ENCODE measurements at places on chromosomes 12 and 14.

GRCh38 chr14:56199095-56199981 lies 81.1 kb downstream of the PELI2 start:
- DNase-seq = no peak

DNA sequence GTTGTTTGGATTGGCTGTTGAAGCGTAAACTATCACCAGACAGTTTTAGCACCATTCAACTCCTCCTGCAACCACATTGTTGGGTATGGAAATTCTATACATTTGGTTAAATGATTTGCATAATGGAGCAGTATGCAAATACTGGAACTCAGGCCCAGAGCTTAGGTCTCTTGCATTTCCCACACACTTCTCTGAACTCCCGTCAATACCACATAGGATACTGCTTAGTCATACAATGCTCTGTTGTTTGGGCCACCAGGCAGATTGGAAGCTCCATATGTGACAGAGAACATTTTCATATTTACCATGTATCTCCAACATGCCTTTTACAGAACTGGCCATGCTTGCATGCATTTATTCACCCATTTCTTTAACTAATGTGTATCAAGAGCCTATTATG lies 78.0 kb downstream of the IFNG start:
- no peak for DNase-seq

GRCh38 chr12:82411546-82412230 lies 53.4 kb downstream of the METTL25 start:
- no peak for DNase-seq

GRCh38 chr12:68739891-68740290 lies 6.1 kb upstream of the SLC35E3 start:
- DNase-seq = no peak

- no peak for DNase-seq
These were observed 1.9 kb downstream of the TOGARAM1 start for GRCh38 chr14:44963775-44964380.

DNA sequence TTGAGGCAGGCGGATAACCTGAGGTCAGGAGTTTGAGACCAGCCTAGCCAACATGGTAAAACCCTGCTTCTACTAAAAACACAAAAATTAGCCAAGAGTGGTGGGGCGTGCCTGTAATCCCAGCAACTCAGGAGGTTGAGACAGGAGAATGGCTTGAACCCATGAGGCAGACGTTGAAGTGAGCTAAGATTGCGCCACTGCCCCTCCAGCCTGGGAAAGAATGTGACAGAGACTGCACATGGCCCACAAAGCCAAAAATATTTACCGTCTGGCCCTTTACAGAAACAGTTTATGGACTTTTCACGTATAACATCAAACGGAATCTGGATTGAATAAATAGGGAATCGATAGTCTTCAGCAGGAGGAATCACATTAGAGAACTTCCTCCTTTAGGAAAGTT lies 3.5 kb downstream of the RSRC2 start:
- DNase-seq = no peak
